Heart left ventricle (tissue), 16 donors: ENCODE measurements at places on chromosomes 5 and 9. TPM values are rescaled to one million over a fixed set of nuclear protein-coding genes. Genes with fewer than 3 reads are reported as not detected.

GRCh38 chr5:82183828-82184227 is 94.3 kb downstream of the RPS23 start:
- H3K4me1 ChIP-seq, result no peaks in the 10 kb centered on the region
- DNase-seq, result peak; percentile 32
- no peaks in the 10 kb centered on the region for H3K36me3 ChIP-seq
- H3K27me3 ChIP-seq, result no peaks in the 10 kb centered on the region
- no peak overlapping the region for H3K4me3 ChIP-seq

DNA sequence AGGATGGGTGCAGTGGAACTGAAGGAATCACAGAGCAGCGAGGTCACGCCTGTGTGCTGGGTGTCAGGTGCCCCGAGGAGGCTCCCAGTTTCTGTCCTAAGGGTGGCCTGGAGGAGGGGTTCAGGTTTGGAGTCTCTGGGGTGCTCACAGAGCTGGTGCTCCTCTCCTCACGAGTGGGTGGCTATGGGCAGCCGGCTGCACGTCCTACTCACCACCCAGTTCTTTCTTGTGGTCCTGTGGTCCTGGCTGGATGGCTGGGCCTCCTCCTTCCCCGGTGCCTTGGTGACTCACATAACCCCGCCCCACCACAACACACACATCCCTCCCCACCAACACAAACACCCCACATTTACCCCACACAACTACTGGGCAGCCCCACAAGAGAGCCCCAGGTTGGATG is 9.9 kb upstream of the PTGS1 start:
- no peak for DNase-seq
- no peaks in the 10 kb centered on the region for H3K4me1 ChIP-seq
- no peaks in the 10 kb centered on the region for H3K27me3 ChIP-seq
- H3K27ac ChIP-seq, result no peak overlapping the region
- H3K4me3 ChIP-seq, result no peak overlapping the region
- H3K36me3 ChIP-seq, result no peaks in the 10 kb centered on the region

The TAS2R1 gene
- not detected for total RNA-seq

DNA sequence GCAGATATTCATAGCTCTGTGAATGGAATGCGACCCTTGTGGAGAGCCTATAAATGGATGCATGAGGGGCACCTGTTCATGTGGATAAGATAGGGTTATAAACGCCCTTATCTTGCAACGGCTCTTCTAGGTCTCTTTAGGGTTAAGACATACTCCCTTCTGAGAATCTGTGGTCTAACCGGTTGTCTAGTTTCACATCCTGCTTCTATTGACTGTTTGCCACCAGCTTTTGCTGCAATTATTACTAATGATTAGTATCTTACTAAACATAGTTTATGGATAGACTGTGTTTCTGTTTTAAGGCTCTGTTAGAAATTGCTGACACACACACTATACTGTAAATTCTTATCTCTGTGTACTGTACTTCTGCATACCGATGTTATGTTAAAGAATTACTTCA is 198.9 kb upstream of the CYLC2 start:
- H3K27me3 ChIP-seq, result no peaks in the 10 kb centered on the region
- DNase-seq, result no peak
- no peaks in the 10 kb centered on the region for H3K4me1 ChIP-seq
- no peak overlapping the region for H3K27ac ChIP-seq
- no peak overlapping the region for H3K4me3 ChIP-seq

DNA sequence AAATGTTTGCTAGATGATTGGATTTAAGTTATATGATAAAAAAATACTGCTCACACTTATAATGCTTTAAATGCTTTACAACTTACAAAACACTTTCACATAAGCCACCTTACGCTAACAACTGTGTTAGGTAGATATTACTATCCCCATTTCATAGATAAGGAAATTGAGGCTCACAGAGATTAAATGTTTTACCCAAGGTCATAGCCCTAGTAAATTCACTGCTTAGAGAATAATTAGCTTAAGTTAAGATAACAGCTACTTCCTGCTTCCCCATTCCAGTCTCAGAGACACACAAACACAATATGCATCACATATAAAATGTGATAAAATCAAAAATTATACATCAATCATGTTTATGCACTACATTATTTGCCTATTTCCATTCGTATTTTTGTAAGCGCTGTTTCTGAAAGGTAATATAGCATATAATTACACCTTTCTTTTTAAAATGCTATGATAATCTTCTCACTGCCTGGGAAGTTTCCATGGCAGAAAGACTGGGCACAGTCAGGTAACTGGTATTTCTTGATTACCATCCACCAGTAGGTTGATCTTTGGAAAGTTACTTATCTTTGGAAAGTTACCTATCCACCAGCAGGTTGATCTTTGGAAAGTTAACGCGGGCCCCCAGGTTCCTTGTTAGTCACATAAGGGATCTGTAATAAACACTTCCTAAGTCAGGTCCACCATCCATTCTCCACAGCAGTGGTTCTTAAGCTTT is 101.1 kb downstream of the NFIB start:
- peaks cover 52% of the 10 kb centered on the region for H3K4me1 ChIP-seq
- H3K36me3 ChIP-seq, result no peaks in the 10 kb centered on the region
- no peaks in the 10 kb centered on the region for H3K27me3 ChIP-seq
- DNase-seq, result no peak

GRCh38 chr9:21709464-21710058 is 92.9 kb upstream of the MTAP start:
- H3K4me1 ChIP-seq, result no peaks in the 10 kb centered on the region
- no peaks in the 10 kb centered on the region for H3K27me3 ChIP-seq
- no peak overlapping the region for H3K27ac ChIP-seq
- no peak overlapping the region for H3K4me3 ChIP-seq

The MARCHF11 gene
- total RNA-seq, result 1.0 TPM

DNA sequence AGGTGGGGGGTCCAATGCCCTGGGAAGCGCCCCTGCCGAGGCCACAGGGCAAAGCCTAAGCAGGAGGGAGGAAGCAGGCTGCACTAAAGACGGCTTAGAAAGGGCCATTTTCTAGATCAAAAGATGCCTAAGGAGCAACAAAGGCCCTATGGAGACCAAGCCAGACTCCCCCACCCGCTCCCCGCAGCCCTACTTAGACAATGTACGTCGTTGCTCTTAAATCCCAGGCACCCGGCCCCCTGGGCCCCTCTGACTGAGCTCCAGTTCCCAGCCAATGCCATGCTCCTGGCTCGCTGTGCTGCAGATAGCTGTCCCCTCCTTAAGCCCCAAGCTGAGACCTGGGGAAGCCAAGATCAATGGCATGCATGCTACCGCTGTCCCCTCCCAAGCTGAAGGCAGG is 10.3 kb downstream of the IPPK start:
- no peak for DNase-seq
- H3K4me1 ChIP-seq, result peaks cover 13% of the 10 kb centered on the region
- no peaks in the 10 kb centered on the region for H3K27me3 ChIP-seq
- H3K36me3 ChIP-seq, result peaks cover 31% of the 10 kb centered on the region

- no peaks in the 10 kb centered on the region for H3K27me3 ChIP-seq
- H3K36me3 ChIP-seq, result no peaks in the 10 kb centered on the region
- peaks cover 19% of the 10 kb centered on the region for H3K4me1 ChIP-seq
- H3K4me3 ChIP-seq, result peak overlapping the region; percentile 97
Observed at GRCh38 chr5:134226441-134227192, 744 bp upstream of the PPP2CA start.

- no peak for DNase-seq
- peaks cover 34% of the 10 kb centered on the region for H3K36me3 ChIP-seq
- H3K4me1 ChIP-seq, result peaks cover 26% of the 10 kb centered on the region
- H3K27ac ChIP-seq, result peak overlapping the region; percentile 77
- peak overlapping the region; percentile 80 for H3K4me3 ChIP-seq
Observed at GRCh38 chr9:6014670-6015270, 654 bp downstream of the RANBP6 start.
